ENCODE measurements at places on chromosomes 13 and 19. TPM values are rescaled to one million over a fixed set of nuclear protein-coding genes. Genes with fewer than 3 reads are reported as not detected.

DNA sequence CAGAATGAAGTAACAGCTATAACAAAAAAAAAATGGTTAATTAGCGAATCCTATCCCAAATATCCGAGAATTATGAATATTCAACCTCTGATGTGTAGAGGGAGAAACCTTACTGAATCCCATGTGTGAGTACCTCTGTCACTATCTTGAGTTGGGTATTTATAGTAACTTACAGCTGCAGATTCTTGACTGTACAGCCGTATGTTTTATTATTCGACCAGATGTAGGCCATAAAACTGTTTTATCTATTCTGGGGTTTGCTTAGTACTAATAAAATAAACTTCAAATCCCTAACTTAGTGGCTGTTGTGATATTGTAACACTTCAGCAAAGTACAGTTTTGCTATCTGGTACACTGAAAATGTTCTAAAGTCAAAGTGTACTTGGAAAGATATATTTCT is 120.0 kb downstream of the EFNB2 start:
- DNase-seq: no peak

The CALR3 gene
- polyA plus RNA-seq: 0.09 TPM

GRCh38 chr19:28642787-28643683 is 569.9 kb downstream of the UQCRFS1 start:
- no peak for DNase-seq

The MEDAG gene
- 18.7 TPM for polyA plus RNA-seq

GRCh38 chr13:58056426-58056825 is 424.9 kb downstream of the PCDH17 start:
- no peak for DNase-seq
